Motor neuron (in vitro differentiated cells): ENCODE measurements at places on chromosomes 16 and 17.

GRCh38 chr16:12300945-12301500, 324.5 kb downstream of the SNX29 start:
- ATAC-seq = no peak

DNA sequence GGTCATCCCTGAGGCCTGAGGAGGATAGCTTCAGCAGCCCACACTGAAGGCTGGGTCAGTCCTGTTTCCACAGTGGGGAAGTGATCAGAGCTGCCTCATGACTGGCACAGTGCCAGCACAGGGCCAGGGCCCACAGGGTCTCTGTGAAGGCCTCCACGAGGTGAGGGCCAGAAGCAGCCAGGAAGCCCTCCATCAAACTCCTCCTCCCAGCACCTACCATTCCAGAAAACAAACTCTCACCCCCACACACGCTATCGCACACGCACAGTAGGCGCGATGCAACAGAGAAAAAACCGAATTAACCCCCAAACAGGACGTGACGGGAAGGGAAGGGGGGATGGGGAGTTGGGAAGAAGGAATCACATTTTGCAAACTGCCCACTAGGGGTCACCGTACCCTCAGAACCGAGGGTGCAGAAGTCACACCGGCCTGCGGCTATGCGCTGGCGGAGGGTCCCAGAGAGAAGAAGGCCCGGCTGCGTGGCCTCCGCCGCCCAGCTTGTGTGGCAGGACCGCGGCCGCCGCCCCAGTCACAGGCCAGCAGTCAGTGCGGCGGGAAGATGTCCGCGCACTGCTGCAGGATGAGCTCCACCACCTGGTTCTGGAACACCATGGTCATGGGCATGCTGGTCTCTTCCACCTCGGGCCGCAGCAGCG, 37.6 kb downstream of the ARHGAP27 start:
- peak; percentile 92 for ATAC-seq

- ATAC-seq = peak; percentile 32
These were observed 118.5 kb upstream of the CACNG5 start for GRCh38 chr17:66716236-66717026.

- no peak for ATAC-seq
These were observed 14.0 kb upstream of the KATNB1 start for GRCh38 chr16:57721356-57722209.

GRCh38 chr16:81799138-81799504, 20.0 kb downstream of the PLCG2 start:
- no peak for ATAC-seq

DNA sequence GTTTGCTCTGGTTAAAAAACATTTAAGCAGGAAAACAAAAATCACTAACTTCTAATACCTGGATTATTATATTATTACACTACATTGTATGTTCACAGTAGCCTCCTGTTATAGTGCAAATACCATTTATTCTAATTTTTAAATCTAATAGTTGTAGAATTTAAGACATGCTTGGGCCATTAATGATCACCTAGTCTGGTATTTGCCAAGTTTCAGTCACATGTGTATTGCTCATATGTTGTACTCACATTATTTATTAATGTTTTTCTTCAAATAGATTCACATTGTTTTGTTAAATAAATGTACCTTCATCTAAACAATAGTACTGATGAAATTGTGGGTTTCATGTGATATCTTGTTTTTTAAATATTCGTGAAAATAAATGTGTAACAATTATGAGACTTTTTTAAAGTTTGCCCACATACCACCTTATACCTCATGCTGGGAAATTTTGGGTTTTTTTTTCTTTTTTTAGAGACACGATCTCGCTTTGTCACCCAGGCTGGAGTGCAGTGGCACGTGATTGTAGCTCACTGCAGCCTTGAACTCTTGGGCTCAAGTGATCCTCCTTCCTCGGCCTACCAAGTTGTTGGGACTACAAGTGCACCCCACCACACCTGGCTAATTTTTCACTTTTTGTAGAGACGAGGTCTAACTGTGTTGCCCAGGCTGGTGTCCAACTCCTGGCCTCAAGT, 5.9 kb downstream of the ZNF771 start:
- ATAC-seq = no peak

- peak; percentile 84 for ATAC-seq
These were observed 88.2 kb downstream of the SPECC1 start for GRCh38 chr17:20097330-20097729.
